ENCODE measurements at places on chromosomes 3 and 15.

- no peak for DNase-seq
These were observed 127.8 kb upstream of the SLC7A14 start for GRCh38 chr3:170713653-170714052.

DNA sequence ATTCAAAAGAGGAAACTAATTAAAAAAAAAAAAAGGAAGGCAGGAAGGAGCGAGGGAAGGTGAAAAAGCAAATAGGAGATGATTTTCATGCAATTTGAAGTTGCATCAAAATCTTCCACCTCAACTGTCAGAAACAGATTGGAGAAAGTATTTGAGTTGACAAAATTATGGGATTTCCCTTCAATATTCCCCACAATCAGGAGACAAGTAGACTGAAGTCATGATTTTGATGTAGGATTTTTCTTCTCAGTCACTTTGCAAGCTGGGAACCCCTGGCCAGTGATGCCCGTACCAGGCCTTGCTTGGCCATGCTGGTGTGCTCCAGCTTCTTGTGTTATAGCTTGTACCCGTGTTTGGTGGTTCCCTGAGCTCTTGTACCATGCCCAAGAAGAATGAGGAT is 854.5 kb upstream of the CFAP20DC start:
- no peak for DNase-seq

DNA sequence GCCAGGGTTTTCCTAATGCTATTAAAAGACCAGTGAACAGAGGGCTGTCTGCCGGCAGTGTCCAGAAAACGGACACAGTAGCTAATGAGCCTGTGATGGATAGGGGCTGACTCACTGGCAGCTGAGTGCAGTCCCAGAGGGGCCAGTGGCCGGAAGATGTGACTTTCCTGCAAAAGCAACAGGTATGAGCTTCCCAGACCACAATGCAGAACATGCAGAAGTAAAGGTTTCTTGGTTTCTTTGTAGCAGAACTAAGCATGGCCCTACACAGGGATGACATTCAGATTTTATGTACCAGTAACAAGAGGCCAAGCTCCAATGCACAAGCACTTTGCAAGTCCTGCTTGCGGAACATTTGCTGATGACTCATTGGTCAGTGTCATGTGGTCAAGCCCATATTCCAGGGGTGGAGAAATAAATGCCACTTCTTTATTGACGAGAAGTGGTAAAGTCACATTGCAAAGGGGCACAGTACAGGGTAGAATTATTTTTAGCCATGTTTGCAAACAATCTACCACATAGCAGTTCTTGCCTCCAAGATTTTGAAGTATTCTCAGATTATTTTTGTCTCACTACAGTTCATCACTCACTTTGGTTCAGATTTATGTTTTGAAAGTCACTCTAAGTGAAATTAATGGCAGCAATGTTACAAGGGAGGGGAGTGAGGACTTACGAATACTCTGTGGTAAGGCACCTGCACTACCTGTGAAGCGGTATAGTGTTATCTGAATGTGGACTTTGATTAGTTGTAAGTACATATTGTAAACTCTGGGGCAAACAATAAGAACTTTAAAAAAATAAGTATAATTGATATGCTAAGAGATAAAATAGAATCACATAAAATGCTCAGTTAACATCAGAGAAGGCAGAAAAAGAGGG is 263.3 kb downstream of the ABHD5 start:
- no peak for DNase-seq

DNA sequence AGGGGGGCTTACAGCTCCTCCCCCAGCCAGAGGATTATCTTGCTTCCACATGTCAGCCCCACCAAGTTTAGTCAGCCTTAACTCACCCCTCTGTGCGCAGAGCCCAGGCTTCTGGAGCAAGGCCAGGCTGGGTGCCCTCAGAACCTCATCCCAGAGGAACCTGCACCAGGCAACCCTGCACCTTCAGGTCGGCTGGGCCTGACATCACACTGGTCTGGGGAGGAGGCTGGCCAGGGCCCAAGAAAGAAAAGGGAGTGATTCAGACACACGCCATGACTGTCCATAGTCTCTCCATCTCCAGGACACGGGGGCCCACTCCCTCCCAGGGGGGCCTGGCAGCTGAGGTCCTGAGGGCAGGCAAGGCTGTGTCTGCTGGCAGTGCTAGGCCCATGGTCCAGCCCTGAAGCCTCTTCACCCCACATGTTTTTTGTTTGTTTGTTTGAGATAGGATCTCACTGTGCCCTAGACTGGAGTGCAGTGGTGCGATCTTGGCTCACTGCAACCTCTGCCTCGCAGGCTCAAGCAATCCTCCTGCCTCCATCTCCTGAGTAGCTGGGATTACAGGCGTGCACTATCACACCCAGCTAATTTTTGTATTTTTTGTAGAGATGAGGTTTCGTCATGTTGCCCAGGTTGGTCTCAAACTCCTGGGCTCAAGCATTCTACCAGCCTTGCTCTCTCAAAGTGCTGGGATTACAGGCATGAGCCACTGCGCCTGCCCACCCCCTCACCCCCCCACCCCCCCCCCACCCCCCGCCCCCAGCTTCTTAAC is 11.1 kb downstream of the TNK2 start:
- no peak for DNase-seq

GRCh38 chr15:90765966-90766365 is 48.8 kb downstream of the BLM start:
- DNase-seq: no peak
